ENCODE measurements at places on chromosomes 12 and 14.

DNA sequence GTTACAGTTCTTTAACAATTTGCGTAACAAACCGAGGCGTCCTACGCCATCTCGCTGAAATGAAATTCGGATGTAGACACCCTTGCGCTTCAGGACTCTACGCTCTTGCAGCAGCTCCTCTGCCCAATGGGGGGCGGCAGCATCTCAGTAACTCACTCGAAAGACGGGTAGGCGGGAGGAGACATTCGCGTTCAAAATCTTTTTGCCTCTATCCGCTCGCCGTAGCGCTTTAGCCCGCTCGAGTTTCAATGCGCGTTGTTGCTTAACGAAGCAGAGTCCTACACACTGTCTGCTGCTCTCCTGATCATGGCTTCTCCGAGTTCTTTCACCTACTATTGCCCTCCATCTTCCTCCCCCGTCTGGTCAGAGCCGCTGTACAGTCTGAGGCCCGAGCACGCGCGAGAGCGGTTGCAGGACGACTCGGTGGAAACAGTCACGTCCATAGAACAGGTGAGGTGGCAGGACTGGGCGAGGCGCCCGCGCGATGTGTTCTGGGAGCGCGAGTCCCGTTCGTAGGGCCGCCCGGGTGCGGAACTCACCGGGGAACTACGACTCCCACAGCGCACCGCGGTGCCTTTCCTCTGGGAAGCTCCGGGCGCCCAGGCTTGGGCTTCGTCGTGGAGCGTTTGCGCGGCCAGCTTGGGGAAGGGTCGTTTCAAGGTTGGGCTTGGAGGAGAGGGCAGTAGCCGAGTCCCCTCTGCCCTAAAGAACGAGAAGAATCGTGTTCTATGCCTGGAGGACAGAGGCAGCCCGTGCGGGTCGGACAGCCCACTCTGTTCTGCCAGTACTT, at the start of gene FNTB:
Gene FNTB (plus strand): TSS at position 248 of the 790 bp plus-strand sequence. CDS start 59 bp downstream, at position 307.
- DNase-seq = peak; percentile 97

DNA sequence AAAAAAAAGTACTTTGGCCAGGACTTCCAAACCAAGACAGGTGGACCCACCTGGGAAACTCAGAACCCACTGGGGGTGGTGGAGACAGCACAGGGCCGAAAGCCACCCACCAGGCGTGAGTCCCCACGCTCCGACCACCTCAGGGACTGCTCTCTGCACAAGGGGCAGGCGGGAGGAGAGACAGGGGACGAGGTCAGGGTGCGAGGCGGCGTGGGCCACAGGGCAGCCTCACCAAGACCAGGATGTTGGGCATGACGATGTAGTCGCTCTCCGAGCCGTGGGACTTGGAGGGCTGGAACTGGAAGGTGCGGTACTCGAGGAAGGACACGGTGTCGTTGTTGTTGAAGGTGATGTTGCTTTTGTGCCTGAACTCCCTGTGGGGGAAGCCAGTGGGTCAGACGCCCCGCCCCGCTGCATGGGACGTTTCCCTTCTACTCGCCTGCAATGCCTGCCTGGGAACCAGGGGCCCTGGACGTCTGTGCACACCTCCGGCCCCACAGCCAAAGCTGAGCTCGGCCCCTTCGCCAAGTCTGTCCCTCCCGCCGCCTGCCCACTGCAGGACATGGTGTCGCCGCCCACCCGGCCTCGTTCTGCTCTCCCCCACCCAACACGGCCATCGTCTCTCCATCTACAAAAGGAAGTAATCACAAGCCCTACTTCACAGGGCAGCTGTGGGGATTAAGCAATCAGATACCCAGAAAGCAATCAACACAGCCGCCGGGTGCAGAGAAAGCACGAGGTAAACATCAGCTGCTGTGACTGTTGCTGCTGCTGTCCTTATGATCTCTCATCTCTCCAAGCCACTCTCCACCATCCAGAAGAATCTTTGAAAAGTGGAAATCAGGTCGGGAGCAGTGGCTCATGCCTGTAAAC, 48.7 kb downstream of the SCARB1 start:
- DNase-seq = no peak

DNA sequence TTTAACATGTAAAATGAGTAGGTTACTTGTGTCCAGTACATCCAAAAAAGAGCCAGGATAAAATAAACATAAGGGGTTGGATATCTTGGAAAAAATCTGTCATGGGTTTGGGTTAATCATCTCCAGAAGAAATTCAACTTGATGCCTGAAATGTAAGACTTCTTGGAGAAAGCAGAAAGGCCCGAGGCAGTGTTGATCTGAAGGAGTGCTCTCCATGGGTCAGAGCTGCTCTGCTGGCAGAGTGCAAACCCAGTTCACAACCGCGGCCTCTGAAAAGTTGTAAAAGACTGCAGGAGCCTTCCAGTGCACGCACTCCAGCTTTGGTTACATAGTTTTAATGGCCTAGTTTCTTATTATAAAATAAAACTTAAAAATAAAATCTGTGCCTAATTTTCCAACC, 97.3 kb upstream of the ALX1 start:
- no peak for DNase-seq

GRCh38 chr14:31275731-31276130, 68.1 kb upstream of the HECTD1 start:
- no peak for DNase-seq

GRCh38 chr14:71498212-71498611, 434.0 kb upstream of the RGS6 start:
- DNase-seq = no peak

DNA sequence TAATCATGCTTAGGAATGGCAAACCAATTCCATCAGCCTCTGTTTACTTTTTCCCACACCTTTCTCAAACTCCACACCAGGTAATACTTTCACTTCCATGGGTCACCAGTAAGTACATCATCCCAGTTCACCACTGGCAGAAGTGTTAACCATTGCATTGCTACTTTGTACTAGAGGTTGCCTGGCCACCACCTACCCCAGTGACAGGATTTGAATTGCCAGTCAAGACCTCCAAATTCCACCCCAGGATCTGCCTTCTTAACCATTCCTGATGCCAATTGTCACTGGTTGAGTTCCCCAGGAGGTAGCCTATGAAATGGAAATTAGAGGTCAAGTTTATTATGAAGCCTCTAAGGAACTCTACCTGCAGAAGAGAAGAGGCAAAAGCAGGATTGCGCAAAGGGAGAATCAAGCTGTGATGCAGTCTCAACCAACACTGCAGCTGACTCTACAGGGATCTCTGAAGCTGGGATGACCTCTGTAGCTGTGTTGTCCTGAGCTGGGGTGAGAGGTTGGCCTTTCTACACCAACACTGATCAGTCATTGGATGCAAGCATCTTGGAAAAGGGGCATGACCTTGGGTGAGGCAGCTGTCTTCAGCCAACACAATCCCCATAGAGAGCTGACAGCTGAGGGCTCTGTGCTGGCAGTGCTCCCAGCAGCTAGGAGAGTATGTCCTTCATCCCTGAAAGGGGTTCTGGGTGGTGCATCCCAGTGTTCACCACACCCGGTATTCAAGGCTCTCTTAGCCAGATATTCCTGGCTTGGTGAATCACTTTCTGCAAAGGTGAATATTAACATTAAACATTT, 37.0 kb upstream of the HMGA2 start:
- DNase-seq = no peak

- no peak for DNase-seq
These were observed 6.6 kb downstream of the ZNF219 start for GRCh38 chr14:21091821-21092272.

DNA sequence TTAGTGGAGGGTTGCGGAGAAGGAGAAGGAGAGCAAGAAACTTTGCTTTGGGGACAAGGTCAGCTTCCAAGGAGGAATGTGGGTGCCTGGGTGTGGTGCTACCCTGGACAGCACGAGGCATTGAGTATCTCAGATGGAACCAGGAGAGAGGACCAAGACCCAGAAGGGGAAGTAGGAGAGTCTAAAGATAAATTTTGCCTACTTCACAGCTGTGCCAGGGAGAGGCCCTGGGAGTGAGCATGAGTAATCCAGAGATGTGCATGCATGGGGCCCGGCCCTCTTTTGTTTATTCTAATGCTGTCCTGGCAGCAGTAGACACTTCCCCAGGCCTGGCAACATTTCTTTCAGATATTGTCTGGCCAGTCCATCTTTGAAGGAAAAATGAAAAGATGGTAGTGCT, 49.5 kb upstream of the GNPNAT1 start:
- peak; percentile 38 for DNase-seq

- DNase-seq = no peak
These were observed 18.8 kb upstream of the RAP1B start for GRCh38 chr12:68591734-68592418.

DNA sequence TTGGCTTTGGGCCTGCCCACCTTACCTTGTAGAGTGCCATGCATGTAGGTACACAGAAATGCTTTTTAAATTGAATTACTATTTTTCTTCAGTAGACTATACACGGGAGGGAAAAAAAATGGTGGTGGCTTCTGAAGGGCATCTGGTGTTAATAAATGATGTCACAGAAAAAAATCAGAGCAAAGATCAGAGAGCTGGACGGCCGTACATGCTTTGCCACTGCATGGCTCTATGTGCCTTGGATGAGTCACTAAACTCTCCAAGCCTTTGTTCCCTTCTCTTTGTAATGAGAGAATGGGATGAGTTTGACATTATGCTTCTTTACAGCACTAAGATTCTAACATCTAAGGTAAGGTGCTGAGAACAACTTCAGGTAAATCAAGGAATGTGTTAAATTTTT, 376.4 kb upstream of the DDHD1 start:
- no peak for DNase-seq

GRCh38 chr12:119842380-119842779, 34.7 kb downstream of the CIT start:
- no peak for DNase-seq

GRCh38 chr12:4050340-4050739, 177.1 kb upstream of the PARP11 start:
- DNase-seq = no peak

DNA sequence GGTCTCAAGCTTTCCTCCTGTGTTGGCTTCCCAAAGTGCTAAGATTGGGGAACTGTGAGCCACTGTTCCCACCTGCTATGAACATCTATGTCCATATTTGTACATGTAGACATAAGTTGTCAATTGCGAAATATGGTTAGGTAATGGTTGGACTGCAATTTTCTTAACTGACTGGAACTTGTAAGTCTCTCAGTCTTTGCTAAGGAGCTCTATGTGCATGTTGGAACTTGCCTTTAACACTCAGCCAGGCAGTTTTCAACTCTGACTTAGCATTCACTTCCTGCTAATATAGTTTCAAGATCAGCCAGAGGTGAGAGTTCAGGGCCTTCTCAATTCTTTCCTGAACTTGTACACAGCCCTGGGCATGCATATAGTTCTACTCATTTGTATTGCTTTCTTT, 44.5 kb upstream of the EEA1 start:
- peak; percentile 100 for DNase-seq

GRCh38 chr12:119399301-119399700, 64.8 kb downstream of the CCDC60 start:
- DNase-seq = no peak

- peak; percentile 71 for DNase-seq
These were observed 92.5 kb downstream of the VCPKMT start for GRCh38 chr14:50023671-50024490.

- peak; percentile 25 for DNase-seq
These were observed 898 bp downstream of the SDSL start for GRCh38 chr12:113422886-113423669.

DNA sequence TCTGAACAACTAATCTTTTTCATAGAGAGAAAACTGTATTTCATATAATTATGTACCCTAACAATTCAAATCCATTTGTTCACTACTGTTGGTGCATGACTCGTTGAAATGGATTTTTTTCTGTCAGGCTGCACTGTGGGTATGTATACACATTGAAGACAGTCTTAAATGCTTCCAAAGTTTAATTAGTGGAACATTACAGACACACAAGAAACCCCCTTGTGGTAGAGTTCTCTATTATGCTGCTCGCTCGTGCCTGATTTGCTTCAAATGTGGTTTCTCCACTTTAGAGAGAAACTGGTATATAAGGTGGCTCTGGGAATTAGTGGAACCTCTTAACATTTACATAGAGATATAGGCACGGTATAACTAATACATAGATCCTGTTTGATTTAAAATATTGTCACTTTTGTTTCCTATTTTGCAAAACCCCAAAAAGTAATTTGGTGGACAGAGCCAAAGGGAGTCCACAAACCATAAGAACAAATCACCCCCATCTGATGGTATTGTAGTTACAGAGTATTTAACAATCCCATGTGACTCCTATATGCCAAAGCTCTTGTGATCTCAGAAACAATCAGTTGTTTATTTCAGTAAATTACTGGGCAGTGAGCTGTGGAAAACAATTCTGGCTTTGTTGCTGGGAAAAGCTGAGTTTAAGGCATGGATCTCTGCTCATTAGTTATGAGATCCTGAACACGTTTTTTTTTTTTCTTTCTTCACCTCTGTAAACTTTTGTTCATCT, 159.5 kb downstream of the BRMS1L start:
- no peak for DNase-seq

GRCh38 chr14:68691031-68691791, 101.7 kb downstream of the ZFP36L1 start:
- no peak for DNase-seq

DNA sequence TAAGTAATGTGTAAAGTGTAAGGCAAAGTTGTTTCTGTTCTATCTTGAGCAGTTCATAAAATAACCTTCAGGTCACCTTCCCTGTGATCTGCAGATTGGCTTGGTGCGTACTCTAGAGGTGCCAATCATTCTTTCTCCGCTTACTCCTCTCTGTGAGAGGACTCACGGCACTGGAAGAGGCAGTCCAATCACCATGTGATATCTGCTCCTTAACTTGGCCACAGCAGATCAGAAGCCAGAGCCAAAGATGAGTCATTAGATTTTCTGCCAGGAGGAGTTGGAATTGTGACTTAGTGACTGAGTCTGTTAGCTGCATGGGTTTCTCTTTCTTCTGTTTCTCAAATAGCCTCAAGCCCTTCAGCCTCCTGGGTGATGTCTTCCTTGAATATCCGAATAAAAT, 165.5 kb downstream of the SLC41A2 start:
- peak; percentile 81 for DNase-seq

GRCh38 chr12:108571609-108572165, 9.3 kb downstream of the ISCU start:
- DNase-seq = no peak

- peak; percentile 82 for DNase-seq
These were observed 105.0 kb downstream of the PPP2R5E start for GRCh38 chr14:63438065-63438757.

Data from foreskin keratinocyte (primary cell).